Hepatic stellate cell (primary cell): ENCODE measurements at places on chromosomes 6 and 20.

- DNase-seq = no peak
Observed at GRCh38 chr6:7150381-7151064, 42.8 kb downstream of the RREB1 start.

GRCh38 chr6:106630366-106630765 is 988 bp downstream of the QRSL1 start:
- DNase-seq = no peak

- no peak for DNase-seq
Observed at GRCh38 chr6:144364208-144364720, 79.1 kb downstream of the UTRN start.

DNA sequence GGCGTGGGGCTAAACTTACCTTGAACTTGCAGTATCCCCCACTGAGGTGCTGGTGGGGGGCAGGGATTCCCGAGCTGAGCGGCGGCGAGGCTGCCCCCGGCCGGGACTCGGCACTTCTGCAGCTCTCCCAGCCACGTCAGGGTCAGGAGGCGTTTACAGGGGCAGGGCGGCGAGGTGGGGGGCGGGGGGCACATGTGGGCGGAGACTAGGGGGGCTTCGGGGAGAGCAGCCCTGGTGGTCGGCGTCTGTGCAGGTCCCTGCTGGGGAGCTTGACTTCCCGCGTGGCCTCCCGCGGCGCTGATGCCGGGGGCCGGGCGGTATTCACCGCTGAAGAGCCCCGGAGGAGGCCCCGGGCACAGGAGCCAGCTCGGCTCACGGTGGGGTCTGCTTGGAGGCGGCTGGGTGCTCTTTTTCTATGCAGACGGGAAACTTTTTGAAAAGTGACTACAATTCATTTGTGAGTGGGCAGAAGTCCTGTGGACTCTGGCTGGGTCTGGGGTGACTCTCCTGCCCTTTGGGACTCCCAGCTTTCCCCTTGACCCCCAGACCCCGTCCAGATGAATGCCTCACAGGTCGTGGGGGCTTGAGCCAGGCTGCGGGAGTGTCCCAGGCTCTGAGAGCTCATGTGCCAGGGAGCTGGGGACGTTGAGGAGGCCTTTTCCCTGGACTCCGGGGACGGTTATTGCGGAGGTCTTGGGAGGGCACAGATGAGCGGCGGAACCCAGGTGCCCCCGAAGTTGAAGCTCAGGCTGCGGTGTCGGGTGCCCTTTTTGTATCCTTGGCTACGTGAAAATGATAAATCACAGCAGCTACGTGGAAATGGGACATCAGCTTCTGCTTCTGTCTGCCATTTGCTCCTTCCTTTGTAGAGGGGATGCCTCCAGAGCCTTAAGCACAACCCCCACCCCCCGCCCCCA is 75.9 kb upstream of the GATA5 start:
- DNase-seq = no peak

DNA sequence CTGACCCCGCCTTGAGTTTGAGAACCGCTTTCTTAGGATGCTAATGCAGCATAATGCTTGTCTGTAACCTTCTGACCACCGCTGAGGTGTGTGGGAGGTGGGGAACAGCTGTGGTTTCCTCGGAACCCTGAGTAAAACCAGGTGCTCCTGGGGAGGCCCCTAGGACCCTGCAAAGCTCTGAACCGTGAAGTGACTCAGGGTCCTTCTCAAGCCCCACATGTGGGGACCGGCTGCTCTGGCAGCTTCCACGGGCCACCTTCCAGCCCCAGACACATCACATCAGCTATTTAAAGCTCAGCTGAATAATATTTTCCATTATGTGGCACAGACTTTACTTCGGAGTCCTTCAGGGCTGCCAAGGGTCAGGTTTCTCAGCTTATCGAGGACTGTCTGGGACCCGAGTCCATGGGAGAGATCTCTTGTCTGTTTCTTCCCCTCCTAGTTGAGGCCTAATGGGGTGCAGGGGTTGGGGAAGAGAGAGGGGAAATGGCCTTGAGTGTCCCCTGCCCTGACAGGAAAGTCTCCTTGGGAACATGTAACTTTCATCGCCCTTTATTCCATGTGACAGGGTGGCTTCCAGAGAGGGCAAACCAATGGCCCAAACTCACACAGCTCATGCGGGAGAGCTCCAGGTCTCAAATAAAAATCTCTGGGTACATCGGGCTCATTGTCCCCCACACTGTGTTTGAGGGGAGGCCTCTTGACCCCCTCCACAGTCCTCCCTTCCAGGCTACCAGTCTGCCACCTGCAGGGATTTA is 186.1 kb upstream of the SLC24A3 start:
- no peak for DNase-seq

DNA sequence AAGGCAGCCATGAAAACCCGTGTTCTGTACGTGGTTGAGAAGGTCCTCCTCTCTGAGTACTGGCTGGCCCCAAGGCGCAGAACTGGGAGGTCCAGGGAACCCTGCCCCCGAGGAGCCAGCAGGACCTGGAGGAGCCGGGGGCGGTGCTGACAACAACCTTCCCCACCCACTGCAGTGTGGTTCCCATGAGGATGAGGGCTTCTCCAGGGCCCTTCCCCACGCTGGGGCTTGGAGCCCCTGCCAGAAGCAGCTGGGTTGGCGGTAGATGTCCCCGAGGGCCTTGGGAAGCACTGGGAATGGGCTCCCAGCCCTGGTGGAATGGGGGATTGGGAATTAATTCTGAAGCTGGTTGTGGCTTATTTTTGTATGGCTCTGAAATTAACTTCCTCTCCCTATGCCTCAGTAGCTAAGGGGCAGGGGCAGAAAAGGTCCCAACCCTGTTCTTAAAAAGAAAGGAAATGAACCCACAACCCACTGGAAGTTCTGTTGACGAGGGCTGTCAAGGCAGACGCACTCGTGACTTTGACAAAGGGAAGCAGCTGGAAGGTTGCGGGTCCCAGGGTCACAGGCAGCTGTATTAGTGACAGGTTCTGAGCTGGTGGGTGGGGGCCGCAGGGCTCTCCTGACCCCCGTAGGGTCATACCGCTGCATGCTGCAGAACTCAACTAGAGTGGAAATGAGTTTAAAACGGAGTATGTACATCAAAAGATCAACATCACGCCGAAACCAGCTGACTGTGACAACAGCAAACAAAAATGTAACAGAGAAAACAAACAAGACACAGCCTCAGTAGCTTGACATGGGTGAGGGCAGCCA is 13.9 kb upstream of the HELZ2 start:
- DNase-seq = no peak

DNA sequence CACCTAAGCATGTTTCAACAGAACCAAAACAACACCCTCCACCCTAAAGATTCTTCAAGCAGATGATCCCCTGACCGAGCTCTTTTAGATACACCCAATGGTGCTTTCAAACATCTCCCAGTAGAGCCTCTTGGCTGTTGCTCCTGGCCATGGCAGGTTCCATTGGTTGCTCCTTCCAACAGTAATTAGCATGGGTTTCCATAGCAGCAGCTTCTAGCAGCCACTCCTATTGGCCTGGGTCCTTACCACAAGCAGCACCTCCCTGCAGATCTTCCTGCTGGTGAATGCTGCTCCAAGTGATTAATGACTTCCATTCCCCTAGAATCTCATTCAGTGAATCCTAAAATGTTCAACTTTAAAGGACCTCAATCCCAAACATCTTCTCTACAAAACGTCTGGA is 13.9 kb downstream of the CCN2 start:
- DNase-seq = no peak

DNA sequence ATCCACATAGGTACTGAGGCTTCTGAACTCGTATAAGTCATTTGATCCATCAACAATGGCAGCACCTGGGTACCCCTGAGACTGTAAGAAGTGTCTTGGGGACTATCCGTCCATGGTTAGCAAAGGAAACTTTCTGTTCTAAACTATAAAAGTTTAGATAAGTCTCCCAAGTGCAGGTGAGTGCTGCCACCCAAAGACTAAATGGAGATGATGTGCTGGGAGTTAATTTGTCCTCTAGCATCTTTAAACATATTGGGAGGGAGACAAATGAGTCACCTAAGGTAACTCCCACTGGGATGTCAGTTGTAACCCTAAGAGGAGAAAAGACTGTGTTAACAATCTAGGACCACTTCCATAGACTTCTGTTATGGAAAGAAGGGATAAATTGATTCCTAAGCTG is 6.2 kb downstream of the BEND6 start:
- no peak for DNase-seq

DNA sequence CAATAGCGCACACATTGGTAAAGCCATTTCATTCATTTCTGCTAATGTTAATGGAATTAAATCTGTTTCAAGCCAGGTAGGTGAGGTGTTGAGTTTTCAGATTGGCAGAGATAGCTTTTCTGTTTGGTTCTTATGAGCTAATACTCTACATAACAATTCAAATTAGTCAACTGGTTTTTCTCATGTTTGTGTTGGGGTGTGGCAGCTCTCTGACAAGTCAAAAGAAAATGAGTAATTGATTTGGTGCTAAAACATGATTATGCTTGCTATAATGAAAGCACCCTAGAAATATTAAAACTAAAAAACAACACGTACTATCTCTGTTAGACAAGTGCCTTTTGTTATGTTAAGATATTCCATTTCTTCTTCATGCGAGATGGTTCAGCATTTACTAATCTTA is 13.6 kb downstream of the PPP1R14C start:
- no peak for DNase-seq

GRCh38 chr20:50855498-50856474 is 60.9 kb downstream of the BCAS4 start:
- DNase-seq = no peak

DNA sequence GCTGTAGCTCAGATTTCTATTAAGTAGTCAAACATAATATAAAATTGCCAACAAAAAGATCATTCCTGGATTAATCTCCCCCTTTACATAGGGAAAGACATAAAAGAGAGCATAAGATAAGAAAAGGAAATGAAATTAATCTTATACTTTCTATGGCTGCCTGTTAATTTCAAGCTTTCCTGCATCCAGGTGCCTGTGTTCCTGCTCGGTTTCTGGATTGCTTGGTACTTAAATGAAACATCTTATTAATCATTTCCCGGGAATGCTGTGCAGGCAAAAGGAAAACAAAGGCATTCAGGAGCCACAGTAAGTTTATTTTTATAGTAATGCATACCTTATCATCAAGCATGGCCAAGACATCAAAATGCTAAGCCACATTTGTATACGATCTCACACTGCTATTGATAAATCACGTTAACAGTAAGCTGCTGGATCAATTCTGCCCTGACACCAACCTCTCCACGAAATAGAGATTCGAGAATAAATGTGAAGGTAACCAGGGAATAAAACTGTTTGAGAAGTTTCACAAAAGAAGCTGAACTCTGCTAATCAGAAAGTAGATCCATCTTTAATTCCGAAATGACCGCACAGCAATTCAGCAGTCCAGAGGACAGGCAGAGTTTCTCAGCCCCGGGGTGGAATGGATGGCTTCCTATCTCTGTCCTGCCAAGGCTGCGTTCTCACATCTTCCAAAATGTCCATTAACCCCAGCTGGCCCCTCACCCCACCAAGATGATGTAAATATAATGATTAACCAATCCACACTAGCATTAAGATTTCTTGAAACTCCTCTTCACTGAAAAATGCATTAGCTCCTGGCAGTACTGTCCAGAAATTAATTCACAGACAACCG is 32.6 kb upstream of the APCDD1L start:
- peak; percentile 47 for DNase-seq

DNA sequence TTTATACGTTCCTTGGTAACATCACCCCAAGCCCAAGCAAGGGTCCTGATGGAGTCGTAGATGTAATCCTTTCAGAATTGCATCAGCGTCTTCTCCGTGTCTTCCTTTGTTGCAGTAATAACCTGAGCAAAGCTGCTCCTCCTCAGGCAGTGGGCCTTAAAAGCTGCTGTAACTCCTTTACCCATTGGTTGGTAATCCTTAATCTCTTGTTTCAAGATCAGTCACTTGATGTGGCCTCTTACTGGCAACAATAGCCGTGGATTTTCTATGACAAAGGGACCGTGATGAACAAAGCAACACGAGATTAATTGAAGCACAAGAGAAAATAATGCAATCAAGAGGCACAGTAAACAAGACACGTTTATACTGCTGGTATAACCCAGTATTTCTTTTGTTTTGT is 44.6 kb downstream of the ALDH5A1 start:
- DNase-seq = no peak
